SJSA1 (cell line): ENCODE measurements at places on chromosomes 7 and 10. TPM values are rescaled to one million over a fixed set of nuclear protein-coding genes. Genes with fewer than 3 reads are reported as not detected.

Gene SPDYE18
- total RNA-seq, result not detected in 2 replicates

Gene TRIM50
- not detected in 2 replicates for total RNA-seq

Gene MYO1G
- 0.11 TPM in 1 of 2 replicates, not detected in the other for total RNA-seq

DNA sequence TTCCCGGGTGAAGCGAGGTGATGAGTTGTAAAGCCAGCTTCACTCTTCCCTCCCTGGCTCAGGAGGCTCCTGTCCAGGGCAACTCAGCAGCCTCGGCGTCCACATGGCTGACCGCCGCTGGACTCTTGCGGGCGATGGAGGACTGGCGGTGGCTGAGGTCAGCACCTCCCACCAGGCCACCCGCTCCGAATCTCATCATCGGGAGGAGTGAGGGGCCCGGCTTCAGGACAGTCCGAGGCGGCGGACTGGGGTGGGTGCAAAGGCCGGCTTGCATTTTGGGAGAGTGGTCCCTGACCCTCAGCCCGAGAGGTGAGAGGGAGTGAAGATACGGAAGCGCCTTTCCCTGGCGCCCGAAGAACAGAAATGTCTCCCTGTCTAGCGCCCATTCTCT, 759 bp downstream of the DNAJB12 start:
- peak overlapping the region; percentile 88 for H3K27ac ChIP-seq
- H3K4me1 ChIP-seq, result peaks cover 12% of the 10 kb centered on the region
- no peaks in the 10 kb centered on the region for H3K27me3 ChIP-seq
- H3K36me3 ChIP-seq, result peaks cover 37% of the 10 kb centered on the region
- no peak for DNase-seq
- peak overlapping the region; percentile 71 for H3K4me3 ChIP-seq

- H3K36me3 ChIP-seq, result peaks cover 40% of the 10 kb centered on the region
- no peaks in the 10 kb centered on the region for H3K27me3 ChIP-seq
- no peak overlapping the region for H3K4me3 ChIP-seq
- H3K4me1 ChIP-seq, result peaks cover 10% of the 10 kb centered on the region
Measured at GRCh38 chr7:127891854-127892438, 139.3 kb downstream of the LRRC4 start.

DNA sequence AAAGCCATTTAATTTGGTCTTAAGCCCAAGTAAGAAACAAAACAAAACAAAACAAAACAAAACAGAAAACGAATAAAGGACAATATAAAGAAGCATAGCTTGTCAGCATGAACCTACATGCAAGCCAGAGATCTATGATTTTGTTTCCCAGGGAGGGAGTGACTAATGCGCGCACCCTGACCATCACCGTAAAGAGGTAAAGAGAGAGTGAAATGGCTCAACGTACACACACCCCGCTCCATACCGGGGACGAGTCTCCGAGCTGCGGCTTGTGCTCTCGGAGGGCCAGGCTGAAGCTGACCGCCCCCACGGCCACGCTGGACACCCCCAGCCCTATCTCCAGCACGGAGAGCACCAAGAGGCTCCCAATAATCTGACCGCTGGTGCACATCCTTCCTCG, 1.1 kb downstream of the TMEM196 start:
- H3K4me3 ChIP-seq, result no peak overlapping the region
- no peak for DNase-seq
- no peaks in the 10 kb centered on the region; the same call in 1 of the 2 replicates for H3K4me1 ChIP-seq
- peaks cover 16% of the 10 kb centered on the region for H3K27me3 ChIP-seq

DNA sequence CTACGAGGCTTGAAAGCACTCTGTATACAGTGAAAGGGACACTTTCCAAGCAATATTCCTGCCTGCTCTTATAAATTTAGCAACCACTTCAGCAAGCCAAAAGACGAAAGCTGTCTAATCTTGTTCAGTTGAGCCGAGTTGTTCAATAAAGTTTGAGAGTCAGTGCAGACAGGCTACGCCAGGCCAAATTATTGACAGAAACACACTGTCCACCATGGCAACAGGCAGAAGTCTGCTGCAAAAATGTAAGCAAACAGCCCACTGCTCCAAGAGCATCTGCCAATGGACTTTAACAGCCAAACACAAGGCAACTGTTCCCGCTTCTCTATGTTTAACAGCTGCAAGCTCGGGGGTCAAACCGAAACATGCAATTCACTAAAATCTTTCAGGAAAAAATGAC, 85.7 kb downstream of the GLI3 start:
- H3K27me3 ChIP-seq, result no peaks in the 10 kb centered on the region
- no peak overlapping the region for H3K4me3 ChIP-seq
- H3K36me3 ChIP-seq, result no peaks in the 10 kb centered on the region
- no peak for DNase-seq
- no peaks in the 10 kb centered on the region for H3K4me1 ChIP-seq
